Trophoblast cell (in vitro differentiated cells and primary cell): ENCODE measurements at places on chromosomes 3 and 15.

DNA sequence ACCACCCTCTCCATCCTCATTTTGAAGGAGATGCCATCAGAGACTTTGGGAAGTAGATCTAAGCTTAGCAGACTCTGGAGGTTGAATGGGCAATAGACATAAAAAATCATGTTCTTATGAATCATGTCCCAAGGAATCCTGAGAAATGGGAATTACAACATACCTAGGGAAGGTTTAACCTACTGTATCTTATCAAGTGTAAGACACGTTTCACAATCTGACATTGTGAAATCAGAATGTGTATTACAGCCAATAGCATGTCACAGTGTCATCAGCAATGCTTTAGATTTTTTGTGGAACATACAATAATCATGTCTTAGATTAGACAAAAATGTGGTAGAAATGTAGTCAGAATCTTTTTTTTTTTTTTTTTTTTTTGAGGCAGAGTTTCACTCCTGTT is 332.4 kb upstream of the TLE3 start:
- DNase-seq: peak; percentile 85

- no peak for DNase-seq
Observed at GRCh38 chr15:90810354-90810753, 58.0 kb upstream of the FURIN start.

GRCh38 chr3:48702320-48702920 is 14.6 kb downstream of the IP6K2 start:
- peak; percentile 29 for DNase-seq

DNA sequence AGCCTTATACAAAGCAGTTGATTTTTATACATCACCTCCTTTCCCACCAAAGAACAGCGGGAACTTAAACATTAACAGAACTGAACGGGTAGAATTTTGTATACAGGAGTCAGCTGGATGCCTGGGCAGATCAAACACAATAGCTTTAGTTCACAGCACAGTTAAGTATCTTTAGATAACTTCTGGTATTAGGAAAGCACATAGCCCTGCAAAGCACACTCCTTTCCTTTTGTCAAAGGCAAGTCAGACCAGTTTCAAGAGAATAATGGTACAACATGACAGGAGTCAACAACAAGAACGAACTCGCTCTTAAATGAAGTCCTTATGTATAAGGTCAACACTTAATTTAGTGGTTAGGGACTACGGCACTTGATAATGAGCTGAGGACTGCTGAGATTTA is 26.3 kb downstream of the ABCC5 start:
- DNase-seq: no peak

GRCh38 chr3:53194210-53195065 is 33.4 kb downstream of the PRKCD start:
- DNase-seq: no peak

DNA sequence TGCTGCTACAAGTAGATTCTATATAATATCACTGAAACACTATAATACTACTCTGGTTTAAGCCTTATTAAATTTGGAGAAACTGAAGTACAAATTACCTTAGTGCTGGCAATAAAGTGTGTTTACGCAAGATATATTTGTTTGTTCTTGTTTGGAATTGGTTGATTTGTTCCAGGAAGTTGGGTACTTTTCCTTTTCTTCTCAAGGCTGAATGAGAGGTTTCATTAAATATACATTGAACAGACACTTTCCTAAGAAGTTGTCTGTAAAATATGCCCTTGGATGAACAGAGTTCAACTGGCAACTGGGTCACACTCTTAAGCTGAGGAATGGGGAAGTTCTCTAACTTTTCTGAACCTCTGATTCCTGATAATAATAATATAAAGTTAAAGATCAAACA is 542.1 kb upstream of the NAALADL2 start:
- no peak for DNase-seq

- no peak for DNase-seq
Observed at GRCh38 chr3:180085122-180085710, 48.5 kb upstream of the PEX5L start.

- no peak for DNase-seq
Observed at GRCh38 chr3:81716870-81717509, 44.5 kb downstream of the GBE1 start.

- no peak for DNase-seq
Observed at GRCh38 chr3:37667335-37667734, 194.3 kb upstream of the CTDSPL start.

DNA sequence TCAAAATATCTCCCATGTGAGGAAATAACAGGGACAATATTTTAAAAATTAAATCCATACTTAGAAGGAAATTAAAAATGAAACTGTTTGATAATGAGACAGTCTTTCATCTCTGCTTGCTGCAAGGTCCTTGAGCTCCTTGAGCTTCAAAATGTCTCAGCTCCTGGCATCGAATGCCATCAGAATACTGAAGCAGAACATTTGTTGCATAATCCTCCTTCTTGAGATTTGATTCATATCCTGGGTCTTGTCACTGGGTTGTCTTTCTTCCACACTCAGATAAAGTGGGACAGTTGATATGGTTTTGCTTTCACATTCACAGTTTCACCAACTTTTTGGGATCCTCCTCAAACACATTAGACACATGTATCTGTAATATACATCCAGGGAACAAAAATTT is 27.8 kb downstream of the COL8A1 start:
- DNase-seq: no peak

GRCh38 chr3:114026331-114026730 is 30.0 kb downstream of the CCDC191 start:
- DNase-seq: no peak

DNA sequence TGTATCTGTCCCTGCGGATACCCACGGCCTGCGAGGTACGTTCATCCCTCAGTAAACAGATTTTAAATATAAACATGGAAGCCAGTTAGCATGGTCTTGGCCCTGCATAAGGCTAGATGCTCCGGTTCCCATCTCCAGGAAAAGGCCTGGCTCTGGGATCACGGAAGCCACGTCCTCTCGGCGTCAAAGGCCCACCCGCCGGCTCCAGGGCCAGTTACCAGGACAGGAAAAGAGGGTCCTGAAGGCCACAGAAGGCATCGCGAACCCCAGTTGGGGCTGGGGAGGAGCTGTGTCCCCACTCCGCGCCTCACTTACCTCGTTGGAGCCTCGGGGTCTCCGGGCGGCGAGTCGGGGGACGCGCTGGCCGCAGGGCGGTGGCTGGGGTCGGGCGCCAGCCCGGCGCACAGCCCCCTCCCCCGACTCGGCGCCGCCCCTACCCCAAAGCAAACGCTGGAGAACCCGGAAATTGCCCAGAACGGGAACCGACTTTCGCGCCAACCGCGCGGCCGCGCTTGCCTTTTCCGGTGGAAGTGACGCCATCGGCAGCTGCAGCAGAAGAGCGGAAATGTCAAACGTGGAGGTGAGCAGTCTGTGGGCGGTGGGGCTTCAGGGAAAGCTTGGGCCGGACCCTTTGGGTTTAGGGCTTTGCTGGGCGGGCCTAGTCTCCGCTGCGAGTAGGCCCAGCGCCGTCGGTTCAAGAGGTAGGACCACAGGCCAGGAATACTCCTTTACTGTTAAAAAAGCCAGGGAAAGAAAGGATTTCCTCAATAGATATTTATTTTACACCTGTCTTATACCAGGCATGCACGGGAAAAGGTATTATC is at the start of gene TOPBP1:
TOPBP1 (minus strand) TSS at position 488 of the 824 bp plus-strand sequence. CDS start 814 bp downstream, outside the sequence.
- peak; percentile 81 for DNase-seq

- peak; percentile 88 for DNase-seq
Observed at GRCh38 chr3:60301142-60301541, 950.1 kb downstream of the FHIT start.

DNA sequence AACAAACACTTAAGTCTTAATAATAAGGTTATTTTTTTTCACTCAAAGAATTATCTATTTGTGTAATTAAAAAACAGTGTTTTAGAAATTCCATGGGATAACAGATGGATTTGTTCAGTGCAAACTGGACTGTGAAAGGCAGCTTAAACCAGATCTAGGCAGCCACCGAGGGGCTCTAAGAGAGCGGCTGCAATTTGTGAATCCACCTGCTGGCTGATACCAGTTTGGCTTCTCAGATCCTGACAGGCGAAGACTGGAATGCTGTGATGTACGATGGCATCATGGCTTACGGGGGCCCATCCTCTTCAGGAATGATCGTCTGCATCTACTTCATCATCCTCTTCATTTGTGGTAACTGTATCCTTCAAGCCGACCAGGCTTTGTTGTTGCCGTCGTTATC is 119.6 kb downstream of the CHDH start:
- peak; percentile 5 for DNase-seq

GRCh38 chr3:112074616-112075497 is 11.3 kb upstream of the C3orf52 start:
- peak; percentile 96 for DNase-seq

DNA sequence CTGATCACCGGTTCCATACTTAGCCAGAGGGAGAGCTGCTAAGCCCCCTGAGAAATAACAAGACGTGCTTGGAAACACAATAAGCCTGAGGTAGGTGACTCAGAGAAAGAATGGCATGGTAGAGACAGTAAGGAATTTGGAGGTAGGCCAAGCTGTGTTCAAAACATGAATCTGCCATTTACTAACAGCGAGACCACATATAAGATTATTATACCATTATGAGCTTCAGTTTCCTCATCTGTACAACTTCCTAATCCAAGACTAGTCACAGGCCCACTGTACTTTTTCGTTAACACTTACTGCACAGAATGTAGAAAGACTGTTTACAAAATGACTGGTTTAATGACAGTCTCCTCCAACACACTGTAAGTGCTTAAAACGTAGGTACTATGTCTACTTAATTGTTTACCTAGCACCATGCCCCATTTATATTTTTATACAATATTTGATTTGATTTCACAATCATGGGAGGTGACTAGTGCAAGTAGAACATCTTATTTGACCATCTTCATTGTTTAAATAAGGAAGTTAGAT is 25.7 kb downstream of the ATOSA start:
- no peak for DNase-seq

DNA sequence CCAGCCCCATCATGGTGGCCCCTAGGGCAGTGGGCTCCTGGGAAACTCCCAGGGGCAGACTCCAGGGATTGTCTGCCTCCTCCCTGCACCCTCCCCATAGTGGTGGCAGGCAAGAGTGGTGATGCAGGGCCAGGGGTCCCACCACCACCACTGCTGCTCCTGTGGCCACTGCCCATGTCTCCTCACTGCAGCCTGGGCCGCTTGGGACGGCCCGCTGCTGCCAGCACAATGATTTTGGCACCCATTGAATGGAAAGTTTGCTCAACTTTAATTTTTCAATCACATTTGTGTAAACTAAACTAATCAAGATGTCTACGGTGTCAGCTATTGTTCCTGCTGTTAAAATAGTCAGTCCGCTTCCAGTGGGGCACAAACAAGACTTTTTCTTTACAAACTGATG is 92.1 kb upstream of the TNFSF10 start:
- DNase-seq: no peak

GRCh38 chr3:107916171-107916570 is 174.7 kb downstream of the CD47 start:
- no peak for DNase-seq

- DNase-seq: no peak
Observed at GRCh38 chr15:28043691-28044091, 55.4 kb downstream of the OCA2 start.

- DNase-seq: no peak
Observed at GRCh38 chr15:45855210-45855906, 220.5 kb downstream of the SQOR start.

- DNase-seq: peak; percentile 88
Observed at GRCh38 chr15:55514414-55514850, 6.4 kb upstream of the DNAAF4 start.

- no peak for DNase-seq
Observed at GRCh38 chr15:89761009-89761831, 10.2 kb upstream of the MESP1 start.

- no peak for DNase-seq
Observed at GRCh38 chr3:73520931-73521461, 103.7 kb downstream of the PDZRN3 start.

GRCh38 chr15:52102463-52102862 is 10.1 kb downstream of the BCL2L10 start:
- DNase-seq: peak; percentile 35

DNA sequence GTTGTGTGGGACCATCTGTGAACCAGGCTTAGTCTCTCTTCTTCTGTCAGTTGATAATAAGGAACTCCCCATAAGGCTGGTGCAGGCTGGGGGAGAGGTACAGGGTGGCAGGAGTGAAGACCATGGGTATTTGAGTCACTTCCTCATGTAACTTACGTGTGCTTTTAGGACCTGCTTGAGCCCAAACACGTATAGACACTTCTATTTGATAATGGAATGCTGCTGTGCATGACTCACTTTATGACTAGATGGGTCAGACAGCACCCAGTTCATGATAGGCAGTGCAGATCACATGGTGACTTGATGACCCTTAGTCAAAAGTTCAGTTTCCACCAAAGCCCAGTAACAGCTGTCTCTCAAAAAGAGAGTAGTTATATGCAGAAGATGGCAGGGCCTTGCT is 490.9 kb downstream of the ZBBX start:
- no peak for DNase-seq

- DNase-seq: no peak
Observed at GRCh38 chr3:14990780-14991148, 43.4 kb downstream of the NR2C2 start.

- DNase-seq: no peak
Observed at GRCh38 chr3:46619845-46620778, 7.8 kb downstream of the FAM240A start.

DNA sequence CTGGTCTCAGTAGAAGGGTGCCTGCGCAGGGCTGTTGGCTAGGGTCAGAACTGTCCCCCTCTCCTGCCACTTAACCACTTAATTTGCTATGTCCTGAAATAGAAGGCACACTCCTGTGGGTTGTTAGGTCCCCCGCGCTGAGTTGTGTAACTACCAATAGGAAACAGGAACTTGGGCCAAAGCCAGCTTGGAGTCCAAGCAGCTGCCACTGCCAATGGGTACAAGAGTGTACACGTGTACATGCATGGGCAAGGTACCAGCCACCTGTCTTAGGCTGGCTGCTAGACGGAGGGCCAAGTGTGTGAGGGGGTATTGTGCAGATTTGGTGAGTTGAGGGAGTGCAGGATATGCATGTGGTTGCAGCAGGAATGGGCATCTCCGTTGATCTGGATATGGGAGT is 29.7 kb upstream of the POLG start:
- no peak for DNase-seq

DNA sequence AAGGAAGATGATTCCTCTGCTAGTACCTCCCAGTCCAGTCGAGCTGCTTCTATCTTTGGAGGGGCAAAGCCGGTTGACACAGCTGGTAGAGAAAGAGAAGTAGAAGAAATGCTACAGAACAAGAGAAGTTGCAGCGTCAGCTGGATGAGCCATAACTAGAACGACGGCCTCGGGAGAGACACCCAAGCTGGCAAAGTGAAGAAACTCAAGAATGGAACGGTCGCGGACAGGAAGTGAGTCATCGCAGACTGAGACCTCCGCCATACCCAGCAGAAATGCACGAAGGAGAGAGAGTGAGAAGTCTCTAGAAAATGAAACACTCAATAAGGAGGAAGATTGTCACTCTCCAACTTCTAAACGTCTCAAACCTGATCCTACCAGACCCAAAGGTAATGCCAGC is 19.0 kb upstream of the PARP14 start:
- peak; percentile 63 for DNase-seq

- DNase-seq: no peak
Observed at GRCh38 chr3:106065831-106066230, 197.0 kb upstream of the CBLB start.

GRCh38 chr3:185279587-185280138 is 25.8 kb upstream of the EHHADH start:
- no peak for DNase-seq
